Stimulated activated CD4-positive, alpha-beta T cell treated with anti-CD3 and anti-CD28 coated beads, Interleukin-1b, Interleukin-23, amount 100 ng/mL, for 1 hour (primary cell): ENCODE measurements at places on chromosomes 11 and 22.

- DNase-seq, result no peak
These were observed 2.2 kb downstream of the TNKS1BP1 start for GRCh38 chr11:57322256-57323166.

DNA sequence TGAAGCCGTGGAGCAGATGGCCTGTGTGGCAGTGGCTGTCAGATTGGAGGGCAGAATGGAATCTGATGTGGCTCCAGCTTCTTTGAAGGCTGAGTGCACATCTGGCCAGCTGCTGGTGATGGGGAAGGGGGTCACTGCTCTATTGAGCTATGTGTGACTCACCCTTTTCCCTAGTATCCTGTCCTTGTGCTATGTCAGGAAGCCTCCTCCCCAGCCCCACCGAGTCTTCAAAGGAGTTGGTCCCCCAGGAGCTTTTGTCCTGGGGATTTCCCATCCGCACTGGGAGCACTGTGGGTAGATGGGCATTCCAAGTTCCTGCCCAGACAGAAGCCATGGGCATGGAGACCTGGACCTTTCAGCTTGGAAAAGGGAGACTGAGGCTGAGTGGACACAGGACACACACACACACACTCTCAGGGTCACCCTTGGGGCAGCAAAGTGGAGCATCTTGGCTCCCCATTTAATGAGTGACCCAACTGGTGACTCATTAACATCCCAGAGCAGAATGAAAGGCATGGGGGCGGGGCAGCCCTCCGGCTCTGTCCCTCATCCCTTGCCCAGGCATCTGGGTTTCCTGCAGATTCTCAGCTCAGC is 3.3 kb downstream of the SERPINH1 start:
- no peak for DNase-seq

GRCh38 chr11:12918667-12919066 is 90.4 kb upstream of the RASSF10 start:
- DNase-seq, result no peak

GRCh38 chr11:81825346-81825745 is 908.3 kb downstream of the FAM181B start:
- DNase-seq, result no peak

GRCh38 chr11:122951211-122951610 is 30.4 kb downstream of the BSX start:
- no peak for DNase-seq

DNA sequence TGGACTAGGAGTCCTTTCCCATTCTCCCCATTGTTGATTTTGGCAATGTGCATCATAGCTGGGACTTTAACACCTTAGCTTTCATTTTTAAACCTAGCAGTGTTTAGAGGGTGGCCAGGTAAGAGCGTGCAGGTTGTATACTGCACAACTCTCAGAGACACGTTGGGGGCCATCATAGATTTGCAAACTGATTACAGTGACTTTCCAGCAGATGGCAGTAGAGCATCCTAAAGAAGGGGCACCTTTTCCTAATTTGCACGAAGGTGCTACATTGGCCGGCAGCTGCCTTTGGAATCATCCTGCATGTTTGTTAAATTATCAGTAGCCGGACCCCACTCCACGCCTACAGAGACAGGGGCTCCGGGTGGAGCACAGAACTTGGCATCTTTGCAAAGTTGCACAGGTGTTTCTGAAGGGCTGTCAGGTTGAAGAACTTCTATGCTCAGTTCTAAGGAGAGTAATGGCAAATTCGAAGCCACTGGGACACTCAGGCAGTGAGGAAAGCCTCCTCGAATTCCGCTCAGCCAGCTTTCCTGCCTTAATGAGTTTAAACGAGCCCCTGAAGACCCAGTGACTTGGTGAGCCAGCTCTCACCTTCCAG is 7.7 kb downstream of the LHFPL7 start:
- DNase-seq, result no peak

GRCh38 chr11:34302046-34302921 is 55.5 kb downstream of the ABTB2 start:
- no peak for DNase-seq

- no peak for DNase-seq
These were observed 20.2 kb upstream of the CALCB start for GRCh38 chr11:15053191-15053685.

GRCh38 chr11:3208272-3208671 is 10.3 kb downstream of the MRGPRG start:
- DNase-seq, result no peak

DNA sequence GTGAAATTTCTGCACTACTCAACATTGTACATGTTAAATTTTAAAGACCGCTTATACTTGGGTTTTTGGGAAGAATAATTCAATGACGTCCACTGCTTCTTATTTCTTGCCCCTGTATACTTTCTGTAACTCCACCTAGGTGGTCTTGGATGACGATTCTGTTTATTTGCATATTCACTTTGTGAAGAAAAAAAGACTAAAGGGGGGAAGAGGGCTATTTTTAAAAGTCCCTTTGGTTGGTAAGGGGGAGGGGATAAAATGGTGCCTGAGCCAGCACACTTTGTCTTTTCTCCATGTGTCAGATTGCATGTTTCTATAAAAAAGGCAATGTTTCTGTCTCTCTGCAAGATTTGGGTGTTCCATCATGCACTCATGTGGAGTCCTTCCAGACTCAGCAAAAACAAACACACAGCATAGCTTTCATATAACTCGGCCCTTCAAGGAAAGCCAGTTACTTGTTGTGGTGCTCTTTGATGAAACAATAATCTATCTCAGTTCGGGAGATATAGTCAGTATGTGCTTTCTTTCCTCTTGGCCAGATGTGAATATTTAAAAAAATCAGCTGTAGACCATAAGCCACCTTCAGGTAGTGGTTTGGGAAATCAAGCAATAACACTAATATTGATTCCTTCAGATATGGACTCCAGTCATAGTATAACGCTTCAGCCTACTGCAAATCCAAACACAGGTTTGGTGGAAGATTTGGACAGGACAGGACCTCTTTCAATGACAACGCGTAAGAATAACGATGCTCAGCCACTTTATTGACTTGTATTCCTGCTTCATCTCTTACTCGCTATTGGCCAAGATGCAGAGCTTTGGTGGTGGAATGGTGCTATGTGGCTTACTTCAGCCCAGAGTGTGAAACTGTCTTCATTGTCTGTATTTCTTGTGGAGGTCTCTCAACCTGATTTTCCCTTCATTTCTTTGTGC is 68.8 kb downstream of the CD44 start:
- DNase-seq, result no peak

DNA sequence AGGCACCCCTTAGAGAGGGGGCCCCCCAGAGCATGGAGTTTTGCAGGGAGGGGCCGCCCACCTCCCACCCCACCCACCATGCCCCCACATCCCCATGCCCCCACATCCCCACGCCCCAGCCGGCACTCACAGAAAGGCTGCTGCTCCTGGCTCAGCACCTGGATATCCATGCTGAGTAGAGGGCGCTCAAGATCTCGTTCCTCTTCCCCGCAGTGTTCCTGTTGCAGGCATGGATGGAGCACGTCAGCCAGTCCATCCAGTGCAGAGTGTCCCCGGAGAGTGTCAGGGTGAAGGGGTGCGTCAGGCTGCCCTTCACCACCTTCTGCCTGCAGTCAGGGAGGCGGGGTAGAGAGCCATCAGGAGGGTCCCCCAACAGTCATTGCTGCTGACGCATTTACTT is 156.2 kb downstream of the CRYBB2 start:
- DNase-seq, result no peak

- no peak for DNase-seq
These were observed 56.7 kb downstream of the TIMP3 start for GRCh38 chr22:32858121-32858703.

GRCh38 chr11:114088836-114089235 is 29.3 kb downstream of the ZBTB16 start:
- no peak for DNase-seq

DNA sequence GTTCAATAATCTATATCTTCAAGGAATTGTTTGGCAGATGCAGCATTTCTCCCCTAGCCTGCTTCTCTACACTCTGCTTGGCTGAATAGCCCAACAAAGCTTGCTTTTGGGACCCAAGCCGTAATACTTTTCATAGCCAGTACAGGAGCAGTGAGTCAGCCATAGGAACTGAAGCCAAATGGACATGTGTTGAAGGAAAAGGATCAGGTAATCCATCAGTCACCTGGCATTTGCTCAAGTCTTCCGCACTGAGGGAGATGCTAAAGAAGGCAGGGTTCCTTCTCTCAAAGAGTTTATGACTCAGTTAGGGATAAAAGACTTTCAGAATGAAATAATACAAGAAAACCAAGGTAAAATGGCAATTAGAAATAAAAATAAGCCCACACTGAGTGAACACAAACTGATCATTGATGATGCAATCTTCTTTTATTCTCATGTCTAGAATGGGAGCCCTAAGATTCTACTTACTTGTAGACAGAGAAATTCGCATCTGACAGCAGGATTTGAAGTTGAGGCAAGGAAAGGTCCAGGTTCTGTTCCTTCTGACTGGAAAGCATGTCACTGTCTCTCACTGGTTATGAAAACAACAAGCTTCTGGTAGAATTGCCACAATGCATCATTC is 13.2 kb downstream of the C11orf87 start:
- no peak for DNase-seq

DNA sequence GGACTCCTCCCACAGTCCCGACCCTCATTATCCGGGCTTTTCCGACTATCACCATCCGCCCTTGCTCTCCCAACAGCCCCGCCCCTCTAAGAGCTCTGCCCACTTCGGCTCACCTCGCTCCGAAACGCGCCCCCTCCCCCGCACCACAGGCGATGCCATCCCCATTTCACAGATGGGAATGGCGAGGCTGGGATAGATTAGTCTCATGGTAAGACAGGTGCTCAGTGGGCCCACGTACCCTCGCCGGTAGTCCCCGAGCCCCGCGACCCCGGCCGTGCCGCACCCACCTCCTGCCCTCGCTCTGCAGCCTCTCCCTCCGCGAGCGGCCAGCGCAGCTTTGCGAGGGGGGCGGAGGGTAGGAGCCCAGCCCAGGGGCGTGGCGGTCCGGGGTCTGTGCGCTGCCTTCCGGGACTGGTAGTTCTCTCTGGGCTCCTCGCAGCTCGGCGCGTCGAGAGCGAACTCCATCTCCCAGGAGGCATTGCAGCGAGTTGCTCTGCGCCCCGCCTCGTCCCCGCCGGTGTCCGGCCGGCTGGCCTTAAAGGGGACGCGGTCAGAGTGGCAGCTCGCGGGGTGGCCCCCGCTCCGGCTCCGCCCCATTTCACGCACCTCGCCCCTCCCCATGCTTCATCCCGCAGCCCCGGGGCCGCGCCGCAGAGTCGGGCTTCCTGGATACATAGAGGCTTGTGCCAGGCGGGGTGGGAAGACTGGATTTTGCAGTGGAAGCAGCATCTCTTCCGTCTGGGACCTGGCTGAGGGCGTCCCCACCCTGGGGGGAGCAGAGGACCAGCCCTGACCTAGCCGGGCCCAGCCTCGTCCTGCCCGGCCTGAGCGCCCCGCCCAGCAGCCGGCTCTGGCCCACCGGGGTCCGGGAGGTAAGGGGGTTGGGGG is at the start of the genes KCTD21 and USP35:
Gene KCTD21, minus strand, starts transcription at position 341 of the 888 bp plus-strand sequence. CDS start 14,072 bp downstream, outside the sequence.
Gene USP35, plus strand, starts transcription at position 634 of the 888 bp plus-strand sequence. CDS start 7,327 bp downstream, outside the sequence.
- peak; percentile 74 for DNase-seq

DNA sequence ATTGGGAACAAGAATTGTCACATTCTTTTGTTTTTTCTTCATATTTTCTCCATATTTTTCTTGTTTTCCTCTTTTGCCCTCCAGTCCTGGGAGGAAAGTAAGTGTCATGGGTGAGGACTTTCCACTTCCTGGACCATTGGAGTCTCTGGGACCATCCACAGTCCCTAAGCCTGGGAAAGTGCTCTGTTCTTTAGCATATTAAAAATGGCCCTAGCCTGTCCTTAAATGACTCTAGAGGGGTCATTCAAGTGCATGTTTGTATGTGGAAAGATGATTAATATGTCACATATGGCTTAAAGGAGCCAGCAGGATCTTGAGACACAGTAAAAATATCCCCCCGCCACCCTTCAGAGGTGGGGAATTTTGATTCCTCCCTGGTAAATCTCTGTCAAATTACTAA is 20.1 kb upstream of the SCGB1D1 start:
- no peak for DNase-seq

DNA sequence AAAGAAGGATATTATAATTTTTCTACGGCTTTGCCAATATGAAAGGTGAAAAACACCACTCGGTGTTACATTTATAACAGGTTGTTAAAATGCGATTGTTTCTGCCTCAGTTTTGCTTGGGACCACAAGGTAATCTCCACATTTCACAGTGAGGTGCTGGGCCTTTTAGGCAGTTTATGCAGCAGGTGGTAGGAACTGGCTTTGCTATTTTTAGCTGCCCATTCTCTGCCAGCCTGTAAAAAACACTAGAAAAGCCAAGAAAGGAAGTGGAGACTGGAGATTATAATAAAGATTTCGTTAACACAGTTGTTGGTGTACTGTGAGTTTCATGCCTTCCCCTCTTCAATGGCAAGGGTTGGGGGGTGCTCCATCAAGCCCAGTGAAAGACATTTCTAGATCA is 8.0 kb upstream of the MRPL16 start:
- DNase-seq, result no peak

- DNase-seq, result no peak
These were observed 10.7 kb downstream of the IL2RB start for GRCh38 chr22:37138849-37139561.

DNA sequence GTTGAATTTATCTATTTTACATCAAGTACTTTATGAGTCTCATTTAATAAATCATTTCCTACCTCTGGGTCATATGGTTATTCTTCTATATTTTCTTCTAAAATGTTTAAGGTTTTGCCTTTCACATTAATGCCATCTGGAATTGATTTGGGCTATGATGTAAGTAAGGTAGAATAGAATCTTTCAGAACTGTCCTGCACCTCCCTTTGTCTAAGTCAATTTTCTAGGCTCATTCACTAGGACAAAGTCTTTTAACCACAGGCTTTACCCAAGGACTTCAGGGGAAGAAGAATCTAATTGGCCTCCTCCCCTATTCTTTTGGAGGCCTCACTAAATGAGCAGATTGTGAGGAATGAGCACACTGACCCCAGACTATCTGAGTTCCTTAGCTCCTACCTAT is 146.0 kb downstream of the BBOX1 start:
- no peak for DNase-seq

- DNase-seq, result no peak
These were observed 256.8 kb upstream of the B3GAT1 start for GRCh38 chr11:134668796-134669195.

GRCh38 chr11:43690929-43691725 is 10.6 kb downstream of the HSD17B12 start:
- no peak for DNase-seq

- no peak for DNase-seq
These were observed 78.2 kb upstream of the SPON1 start for GRCh38 chr11:13884158-13884799.

DNA sequence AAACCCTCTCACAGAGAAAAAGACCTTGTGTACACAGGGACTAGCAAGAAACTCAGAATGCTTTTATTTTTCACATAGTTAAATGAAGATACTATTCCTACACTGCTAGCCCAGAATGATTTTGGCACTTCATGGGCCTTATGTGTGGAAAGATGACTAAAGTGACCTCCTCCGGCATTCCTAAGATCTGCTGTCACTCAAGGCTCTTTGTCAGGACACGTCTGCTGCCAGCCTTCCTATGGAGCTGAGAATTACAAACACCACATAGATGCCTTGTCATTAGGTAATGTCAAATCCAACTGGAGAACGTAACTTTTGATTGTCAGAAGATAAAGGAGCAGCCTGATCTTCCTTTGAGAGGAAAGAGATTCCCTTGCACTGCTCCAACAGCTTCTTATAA is 249.1 kb downstream of the FAT3 start:
- no peak for DNase-seq

- DNase-seq, result no peak
These were observed at the start of gene CCDC116 for GRCh38 chr22:21632237-21632895. CCDC116 (plus strand) TSS chr22:21632760; CDS start chr22:21633182, 422 bp downstream.

- no peak for DNase-seq
These were observed 665.4 kb upstream of the CCDC90B start for GRCh38 chr11:83951521-83951920.
